ENCODE measurements at places on chromosomes 12 and 14.

DNA sequence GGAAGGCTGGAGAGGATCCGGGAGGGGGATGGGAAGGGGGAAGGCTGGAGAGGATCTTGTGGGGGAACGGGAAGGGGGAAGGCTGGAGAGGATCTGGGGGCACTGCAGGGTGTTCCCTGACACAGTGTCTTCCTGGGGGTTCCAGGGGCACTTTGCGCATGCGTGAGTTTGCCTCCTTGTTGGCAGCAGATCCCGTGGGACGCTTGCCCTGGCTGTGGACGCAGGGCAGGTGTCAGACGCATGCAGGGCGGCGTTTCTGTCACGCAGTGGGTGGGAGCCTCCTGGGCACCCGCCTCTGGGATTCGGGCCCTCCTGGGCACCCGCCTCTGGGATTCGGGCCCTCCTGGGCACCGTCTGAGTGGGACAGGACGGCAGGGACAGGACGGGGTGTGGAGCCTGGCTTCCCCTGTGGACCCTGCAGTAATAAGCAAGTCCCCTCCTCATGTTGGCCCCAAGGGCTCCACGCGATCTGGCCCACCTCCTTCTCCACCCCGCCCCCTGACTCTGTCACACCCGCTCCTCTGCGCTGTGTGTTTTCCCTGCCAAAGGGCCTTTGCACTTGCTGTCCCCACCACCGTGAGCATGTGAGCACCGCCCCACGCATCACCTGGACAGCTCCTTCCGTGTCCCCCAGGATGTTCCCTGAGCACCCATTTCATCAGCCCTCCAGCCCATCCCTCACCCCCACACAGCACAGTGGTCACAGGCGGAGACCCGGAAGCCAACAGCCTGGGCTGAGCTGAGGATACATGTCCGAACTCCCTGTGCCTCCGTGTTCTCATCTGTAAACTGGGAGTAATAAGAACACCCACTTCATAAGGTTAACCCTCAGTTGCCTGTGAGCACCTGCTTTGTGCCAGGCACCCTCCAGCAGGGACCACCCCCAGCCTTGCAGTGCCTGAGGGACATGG, 4.4 kb downstream of the MMP17 start:
- peak; percentile 93 for DNase-seq

- no peak for DNase-seq
Measured at GRCh38 chr14:105292826-105293711, 7.7 kb downstream of the BRF1 start.

DNA sequence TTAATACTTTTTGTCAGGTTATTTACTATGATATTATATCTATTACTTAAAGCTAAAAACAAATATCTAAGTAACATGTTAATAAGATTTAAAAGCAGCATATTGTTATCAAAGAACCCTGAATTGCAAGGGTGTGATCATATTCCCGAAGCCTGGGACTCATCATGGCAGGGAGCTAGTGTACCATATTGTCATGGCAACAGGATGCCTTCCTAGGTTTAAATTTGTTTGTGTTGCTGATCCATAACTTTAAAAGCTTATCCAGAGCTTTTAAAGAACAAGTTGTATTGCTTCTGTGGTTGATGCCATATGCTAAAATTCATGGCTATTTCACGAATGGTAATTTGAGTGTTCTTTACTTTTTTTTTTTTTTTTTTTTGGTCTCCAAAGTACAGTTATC, 500.5 kb downstream of the NAV3 start:
- no peak for DNase-seq

DNA sequence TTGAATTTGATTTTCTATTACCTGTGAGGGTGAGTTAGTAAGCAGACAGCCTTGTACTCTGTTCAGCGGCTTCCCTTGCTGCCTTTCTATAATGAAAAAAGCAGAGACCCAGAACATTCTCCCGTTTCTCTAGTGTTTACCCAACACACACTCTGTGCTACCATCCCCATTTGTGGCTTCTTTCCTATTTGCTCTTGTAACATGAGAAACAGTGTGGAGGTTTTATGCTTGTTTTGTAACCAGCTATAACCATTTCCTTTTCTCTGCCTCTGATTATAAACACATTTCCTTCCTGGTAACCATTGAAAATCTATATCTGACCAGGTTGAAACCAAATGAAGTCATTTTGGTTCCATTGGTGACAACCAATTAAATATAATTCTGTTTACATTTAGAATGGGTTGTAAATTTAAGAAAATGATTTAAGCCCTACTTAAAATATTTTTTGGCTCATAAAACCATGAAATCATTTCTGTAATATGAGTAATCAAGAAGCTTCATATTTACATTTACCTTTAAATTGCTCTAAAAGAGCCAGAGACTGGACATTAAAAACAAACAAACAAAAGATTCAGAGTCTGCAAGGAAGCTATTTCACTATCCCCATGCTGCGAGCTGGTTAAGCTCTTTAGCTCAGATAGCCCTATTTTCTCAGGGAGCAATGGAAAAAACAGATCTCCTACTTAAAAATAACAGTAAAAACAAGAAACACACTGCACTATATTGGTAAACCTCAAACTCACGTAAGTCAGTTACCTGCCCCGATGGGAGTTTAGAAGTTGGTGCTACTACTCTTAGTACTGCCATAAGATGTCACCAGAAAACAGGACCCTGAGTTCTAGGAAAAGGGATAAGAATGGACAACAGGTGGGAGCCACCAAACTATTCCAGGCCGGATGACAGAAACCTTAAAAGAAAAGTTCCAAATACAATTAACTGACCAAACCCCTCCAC, 206.5 kb upstream of the EEA1 start:
- no peak for DNase-seq

Data from AG08395 (cell line).